ENCODE measurements at places on chromosomes 13 and 19.
A peak's percentile ranks its signal among the peaks of the same experiment; 100 is the strongest.

DNA sequence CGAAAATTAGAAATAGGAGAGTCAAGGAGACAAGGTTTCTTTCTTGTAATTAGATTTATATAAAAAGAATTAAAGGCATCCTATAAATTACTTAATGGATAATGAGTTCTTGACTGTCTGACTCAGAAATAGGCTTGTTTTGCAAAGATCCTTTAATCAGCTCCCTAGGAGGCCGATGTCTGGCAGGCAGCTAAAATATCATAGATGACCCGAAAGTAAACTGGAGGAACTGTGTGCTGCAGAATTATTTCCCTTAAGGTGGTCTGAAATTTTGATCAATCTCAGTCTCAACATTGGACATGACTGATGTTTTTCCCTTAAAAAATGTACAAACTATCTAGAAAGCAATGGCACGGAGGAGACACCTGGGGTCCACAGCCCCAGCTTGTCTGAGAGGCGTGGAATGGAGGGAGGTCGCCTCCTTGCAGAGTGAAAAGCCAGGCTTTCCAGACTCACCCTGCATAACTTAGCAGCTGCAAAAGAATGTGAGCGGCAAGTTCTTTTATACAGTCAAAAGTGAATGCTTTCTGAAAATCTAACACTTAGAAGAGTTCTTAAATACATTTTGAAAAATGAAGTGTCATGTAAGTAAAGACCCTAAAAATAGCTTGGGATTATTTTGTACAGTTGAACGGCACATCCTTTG is 44.8 kb downstream of the MBNL2 start:
- no peak for DNase-seq

DNA sequence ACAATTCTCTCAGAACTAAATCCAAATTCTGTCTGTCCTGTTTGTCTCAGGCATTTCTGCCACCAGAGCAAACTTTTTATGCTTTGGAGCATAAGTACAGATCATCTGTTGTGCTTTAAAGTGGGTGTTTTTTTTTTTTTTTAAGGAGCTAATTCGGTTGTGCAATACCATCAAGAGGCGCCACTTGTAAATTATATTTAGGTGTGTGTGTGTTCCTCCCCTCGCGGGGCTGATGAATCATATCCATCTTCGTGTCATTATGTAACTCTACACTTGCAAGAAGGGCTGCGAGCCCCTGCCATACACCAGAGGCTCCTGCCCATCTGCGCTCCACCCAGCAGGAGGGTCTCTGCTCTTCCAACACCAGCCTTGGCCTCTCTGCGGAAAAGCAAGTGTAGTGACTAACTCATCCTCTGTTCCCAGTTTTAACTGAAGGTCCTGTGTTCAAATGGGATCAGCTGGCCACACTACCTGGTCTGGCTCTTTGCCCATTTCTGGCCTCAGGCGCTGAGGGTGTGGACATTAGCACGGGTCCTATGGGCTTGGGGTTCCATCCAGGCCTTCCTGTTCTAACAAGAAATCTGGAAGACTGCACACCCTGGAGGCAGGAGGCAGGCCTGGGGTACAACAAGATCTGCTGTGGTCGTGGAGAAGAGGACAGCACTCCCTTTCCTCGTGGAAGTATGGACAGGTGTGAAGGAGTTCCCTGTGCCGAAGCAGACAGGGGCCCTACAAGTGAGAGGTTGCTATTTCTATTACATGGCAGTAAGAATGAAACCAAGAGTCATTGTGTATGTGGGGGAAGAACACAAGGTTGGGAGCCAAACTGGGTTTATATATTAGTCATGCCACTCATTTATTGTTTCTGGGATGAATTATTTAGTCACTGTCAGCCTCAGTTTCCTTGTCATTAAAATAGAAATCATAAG is 96.1 kb upstream of the MBNL2 start:
- no peak for DNase-seq

DNA sequence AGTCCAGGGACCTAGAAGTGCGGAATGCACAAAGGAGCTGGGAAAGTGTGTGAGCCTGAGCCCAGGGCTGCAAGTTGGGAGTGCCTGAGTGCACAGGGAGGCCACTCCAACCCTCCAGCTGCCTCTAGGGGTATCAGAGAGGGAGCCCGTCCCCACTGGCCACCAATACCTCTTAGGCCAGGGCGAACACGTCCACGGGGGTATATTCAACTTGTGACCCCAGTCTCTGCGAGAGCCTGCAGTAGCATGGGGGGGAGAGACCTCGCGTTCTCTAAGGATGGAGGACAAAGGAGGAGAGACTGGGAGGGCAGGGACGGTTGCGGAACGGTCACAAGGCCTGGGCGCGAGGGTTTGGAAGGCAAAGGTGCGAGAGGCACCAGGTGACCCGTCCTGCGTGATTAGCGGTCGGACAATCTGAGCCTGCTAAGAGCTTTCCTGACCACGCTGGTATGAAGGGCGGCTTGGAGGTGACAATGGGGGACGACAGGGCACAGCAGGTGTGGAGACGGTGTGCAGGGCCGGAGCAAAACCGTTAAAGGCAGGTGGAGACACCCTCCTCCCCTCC is 676 bp downstream of the CD320 start:
- DNase-seq = no peak

- no peak for DNase-seq
These were observed 17.6 kb downstream of the ZNF296 start for GRCh38 chr19:45058622-45059159.

- DNase-seq = no peak
These were observed 130.4 kb downstream of the DPF1 start for GRCh38 chr19:38093587-38093986.

DNA sequence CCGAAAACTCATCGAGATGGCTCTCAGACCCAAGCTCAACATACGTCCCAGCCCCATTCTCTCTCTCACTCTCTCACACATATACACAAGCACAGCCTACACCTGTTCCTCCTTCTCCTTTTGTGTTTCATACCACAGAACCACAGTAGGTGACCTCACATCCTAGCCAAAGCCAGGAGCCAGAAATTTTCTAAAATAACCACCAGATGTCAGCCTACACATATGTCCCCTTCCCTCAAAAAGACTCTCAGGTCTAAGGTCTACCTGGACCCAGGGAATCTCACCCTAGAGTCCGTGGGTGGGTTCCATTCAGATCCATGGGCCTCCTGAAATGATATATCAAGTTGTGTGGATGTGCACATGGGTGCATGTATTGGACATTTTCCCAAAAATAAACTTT is 104.2 kb upstream of the IPO5 start:
- peak; percentile 38 for DNase-seq

- DNase-seq = no peak
These were observed 13.4 kb downstream of the MBD3L2B start for GRCh38 chr19:7007859-7008258.

- no peak for DNase-seq
These were observed 89.7 kb downstream of the HSPH1 start for GRCh38 chr13:31072041-31072440.

- no peak for DNase-seq
These were observed 69.2 kb downstream of the ZNF100 start for GRCh38 chr19:21698215-21698614.

DNA sequence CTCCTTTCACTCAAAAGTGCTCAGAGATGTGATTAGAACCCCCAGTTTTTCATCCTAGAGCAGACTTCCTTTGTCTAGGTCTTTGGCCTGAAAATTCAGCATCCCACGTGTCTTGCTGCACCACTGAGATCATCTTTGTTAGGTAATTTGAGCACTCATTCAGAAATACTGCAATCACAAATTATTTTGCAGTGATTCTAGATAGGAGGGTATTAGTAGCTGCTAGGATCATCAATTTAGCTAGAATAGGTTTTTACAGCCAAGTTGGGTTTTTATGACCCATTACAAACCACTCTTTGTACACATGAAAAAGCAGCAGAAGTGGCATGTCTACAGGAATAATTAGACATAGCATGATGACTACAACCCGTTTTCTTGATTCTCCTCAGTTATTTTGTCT is 219.6 kb downstream of the GPC6 start:
- DNase-seq = no peak

DNA sequence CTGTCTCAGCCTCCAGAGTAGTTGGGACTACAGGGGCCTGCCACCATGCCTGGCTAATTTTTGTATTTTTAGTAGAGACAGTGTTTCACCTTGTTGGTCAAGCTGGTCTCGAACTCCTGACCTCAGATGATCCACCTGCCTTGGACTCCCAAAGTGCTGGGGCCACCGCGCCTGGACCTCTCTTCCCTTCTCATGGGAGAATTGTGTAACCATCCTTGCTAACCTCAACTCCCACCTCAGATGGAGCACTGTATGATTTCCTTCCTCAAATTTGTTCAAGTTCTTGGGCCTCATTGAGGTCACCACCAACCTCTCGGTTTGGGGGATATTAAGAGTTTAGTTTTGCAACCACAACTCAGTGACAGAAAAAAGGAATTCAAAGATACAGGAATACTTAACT is 10.7 kb downstream of the LILRA5 start:
- no peak for DNase-seq

- DNase-seq = no peak
These were observed 162.9 kb downstream of the NHLRC3 start for GRCh38 chr13:39201180-39201579.

DNA sequence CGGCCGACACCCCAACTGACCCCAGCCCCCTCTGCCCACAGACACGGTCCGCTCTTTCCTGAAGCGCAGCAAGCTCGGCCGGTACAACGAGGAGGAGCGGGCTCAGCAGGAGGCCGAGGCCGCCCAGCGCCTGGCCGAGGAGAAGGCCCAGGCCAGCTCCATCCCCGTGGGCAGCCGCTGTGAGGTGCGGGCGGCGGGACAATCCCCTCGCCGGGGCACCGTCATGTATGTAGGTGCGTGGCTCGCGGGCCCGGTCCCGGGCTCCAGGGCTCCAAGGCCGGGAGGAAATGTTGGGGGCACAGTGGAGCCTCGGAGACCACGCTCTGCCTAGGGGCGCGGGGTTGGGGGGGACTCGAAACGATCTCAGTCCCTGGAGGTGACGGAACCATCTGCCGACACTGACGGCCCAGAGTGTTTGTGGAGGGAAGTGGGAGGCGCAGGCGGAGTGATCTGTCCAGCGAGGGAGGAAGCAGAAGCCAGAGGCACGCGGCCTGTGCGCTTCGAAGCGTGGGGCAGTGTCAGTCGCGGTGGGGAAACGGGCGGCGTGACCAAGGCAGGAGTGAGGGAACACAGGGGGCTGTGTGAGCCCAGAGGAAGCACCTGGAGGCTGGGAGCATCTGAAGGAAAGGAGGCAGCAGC is 6.3 kb downstream of the TBCB start:
- DNase-seq = no peak

DNA sequence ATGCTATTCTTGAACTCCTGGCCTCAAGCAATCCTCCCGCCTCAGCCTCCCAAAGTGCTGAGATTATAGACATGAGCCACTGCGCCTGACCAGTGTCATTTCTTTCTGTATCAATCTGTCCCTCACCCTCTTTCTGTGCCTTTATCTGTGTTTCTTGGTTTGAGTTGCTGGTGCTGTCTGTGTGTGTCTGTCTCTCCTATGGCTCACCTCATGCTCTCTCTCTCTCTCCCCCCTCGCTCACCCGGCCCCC is 9.9 kb downstream of the IRF2BP1 start:
- DNase-seq = no peak

- DNase-seq = no peak
These were observed 22.5 kb downstream of the CAB39L start for GRCh38 chr13:49421391-49421790.

DNA sequence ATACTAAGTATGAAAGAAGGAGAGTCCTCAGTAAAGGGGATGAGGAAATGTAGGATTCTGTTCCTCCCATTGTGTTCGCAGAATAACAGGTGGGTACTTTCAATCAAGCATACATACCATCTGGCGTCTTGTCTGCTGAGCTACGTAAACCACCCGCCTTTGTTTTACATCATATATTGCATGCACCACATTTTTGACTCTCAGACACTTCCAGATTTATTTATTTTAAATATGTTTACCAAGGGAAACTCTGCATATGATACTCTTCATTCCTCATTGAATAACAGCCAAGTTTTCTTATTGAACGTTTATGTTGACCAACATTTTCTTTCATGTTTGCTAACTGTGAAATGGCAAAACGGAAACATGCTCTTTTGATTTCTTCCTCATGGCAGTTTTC is 174.1 kb downstream of the FGF14 start:
- peak; percentile 64 for DNase-seq

DNA sequence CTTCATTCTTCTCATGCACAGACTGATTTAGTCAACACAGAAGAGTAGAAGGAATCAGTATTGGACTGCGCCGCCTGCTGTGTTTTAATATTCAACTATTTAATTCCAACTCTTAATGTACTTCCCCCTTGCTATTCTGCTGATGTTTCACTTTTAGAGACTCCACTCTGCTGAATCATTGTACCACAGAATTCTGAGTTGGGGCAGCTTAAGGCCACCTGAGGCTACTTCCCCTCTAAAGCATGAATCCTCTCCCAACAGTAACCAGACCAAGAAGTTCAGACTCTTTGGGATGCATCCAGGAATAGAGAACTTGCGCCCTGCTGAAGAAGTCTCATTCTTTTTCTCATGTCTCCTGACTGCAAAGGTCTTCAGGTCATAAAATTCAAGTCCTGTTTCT is 708.8 kb downstream of the UQCRFS1 start:
- DNase-seq = no peak

DNA sequence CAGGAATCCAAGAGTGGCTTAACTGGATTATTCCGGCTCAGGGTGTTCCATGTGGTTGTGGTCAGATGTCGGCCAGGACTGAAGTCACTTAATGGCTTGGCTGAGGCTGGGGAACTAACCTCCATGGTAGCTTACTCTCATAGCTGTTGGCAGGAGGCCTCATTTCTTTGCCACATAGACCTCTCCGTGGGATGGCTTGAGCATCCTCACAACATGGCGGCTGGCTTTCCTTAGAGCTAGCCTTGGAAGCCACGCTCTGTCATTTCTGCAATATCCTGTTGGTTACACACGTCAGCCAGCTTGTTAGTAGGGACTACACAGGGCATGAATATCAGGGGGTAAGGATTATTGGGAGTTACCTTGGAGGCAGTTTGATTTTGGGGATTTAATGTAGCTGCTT is 5.1 kb downstream of the CRX start:
- no peak for DNase-seq

GRCh38 chr19:29439688-29440550 is 85.9 kb upstream of the VSTM2B start:
- DNase-seq = no peak

DNA sequence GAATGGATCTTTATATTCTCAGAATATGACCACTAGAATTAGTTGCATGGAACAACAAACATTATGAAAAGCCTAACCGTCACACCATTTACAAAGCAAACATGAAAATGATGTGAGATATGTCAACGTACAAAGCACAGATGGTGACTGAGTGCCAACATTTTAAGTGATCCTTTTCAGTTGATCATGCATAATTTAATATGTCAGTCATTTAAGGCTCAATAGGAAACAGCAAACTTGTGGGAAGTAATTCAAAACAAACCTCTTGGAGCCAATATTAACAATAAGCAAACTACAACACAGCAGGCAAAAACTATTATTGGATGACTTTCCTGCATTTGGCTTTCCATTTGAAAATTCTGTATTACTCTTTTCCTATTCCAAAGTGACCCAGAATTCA is 277.6 kb downstream of the SLITRK6 start:
- peak; percentile 59 for DNase-seq

- DNase-seq = no peak
These were observed 4.7 kb downstream of the RASA3 start for GRCh38 chr13:114127473-114128347.

Data from NCI-H1930 (cell line).